Mesothelial cell of epicardium (in vitro differentiated cells): ENCODE measurements at places on chromosomes 1 and 21.

DNA sequence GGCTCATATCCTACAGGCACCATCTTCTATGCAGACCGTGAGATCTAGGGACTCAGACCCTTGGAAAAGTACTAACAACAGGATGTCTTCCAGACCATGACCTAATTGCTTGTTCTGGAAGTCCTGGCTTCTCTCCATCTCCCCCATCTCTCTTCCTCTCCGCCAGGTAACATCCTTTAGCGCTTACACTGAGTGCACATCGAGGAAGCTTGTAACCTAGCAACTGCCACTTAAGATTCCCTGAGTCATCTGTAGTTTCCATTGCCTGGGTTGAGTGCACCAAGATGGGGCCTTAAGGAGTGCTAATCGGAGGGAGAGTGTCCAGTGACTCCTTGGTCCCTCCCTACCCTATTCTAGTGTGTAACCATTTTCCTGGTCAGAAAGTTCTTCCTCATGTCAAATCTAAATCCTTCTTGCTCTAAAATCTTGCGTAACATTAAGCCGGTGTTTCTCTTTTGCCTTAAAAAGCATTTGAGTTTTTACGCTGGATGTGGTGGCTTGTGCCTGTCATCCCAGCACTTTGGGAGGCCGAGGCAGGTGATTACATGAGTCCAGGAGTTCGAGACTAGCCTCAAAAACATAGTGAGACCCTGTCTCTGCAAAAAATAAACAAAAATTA, 9.7 kb downstream of the KLHDC8A start:
- no peak for DNase-seq

- no peak for DNase-seq
Observed at GRCh38 chr1:230068952-230069684, 2.1 kb downstream of the GALNT2 start.

GRCh38 chr21:32093646-32094462, 185.0 kb downstream of the MIS18A start:
- DNase-seq: no peak

DNA sequence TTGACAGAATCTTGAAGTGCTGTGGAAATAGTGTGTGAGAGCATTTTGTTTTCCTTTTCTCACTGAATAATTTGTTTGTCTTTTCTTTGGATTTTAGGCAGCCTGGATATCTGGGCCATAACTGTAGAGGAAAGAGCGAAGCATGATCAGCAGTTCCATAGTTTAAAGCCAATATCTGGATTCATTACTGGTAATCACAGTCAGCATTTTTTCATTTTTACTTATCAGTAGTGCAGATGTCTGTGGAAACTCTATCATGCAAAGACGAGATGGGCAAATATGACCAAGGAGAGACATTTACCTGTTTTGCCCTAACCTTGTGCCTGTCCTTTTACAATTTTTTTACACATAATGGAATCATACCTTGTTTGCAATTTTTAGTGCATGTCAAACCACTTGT, 78.8 kb downstream of the ITSN1 start:
- DNase-seq: no peak

DNA sequence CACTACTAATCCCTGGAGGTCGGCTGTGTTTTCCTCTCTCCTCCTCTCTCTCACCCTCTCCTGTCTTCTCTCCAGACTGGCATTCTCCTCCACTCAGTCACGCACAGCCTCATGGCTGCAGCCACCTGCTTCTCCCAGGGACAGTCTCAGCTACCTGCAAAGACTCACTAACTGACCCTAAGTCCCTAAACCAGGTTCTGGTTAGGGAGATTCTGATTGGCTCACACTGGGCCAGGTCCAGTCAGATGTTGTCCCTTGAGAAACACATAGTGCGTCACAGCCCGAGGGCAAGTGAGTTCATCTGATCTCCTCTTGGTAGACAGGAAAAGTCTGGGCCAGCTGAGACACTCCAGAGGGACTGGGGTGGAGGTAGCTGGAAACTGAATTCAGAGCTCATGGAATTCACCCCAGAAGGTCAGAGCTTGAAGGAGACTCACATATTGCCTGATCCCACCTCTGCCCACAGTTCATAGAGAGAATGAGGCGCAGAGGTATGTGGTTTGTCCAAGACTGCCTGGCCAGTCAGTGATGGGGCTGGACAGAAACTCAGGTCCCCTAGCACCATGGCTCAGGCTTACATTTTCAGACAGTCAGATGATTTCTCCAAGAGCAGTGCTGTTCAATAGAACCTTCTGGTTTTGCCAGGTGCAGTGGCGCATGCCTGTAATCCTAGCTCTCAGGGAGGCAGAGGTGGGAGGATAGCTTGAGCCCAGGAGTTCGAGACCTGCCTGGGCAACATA, 40.4 kb upstream of the RPL11 start:
- DNase-seq: no peak

- DNase-seq: no peak
Observed at GRCh38 chr1:36947384-36947783, 86.9 kb downstream of the GRIK3 start.

DNA sequence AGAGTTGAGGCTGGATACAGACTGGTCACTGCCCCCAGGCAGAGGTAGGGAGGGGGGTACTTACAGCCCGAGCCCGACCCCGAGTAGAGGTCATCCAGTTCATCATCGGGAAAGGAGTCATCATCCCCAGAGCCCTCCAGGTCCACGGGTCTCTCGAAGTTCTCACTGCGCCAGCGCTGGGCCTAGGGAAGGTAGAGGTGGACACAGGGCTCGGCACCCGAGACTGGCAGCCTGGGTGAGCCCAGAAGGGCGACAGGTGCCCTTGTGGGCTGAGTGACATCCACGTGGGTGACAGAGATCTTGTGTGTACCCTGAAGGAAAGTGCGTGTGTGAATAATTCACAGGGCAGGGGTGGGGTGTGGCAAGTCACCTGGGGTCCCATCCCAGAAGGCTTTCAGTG, 30.0 kb downstream of the SDC3 start:
- DNase-seq: no peak

DNA sequence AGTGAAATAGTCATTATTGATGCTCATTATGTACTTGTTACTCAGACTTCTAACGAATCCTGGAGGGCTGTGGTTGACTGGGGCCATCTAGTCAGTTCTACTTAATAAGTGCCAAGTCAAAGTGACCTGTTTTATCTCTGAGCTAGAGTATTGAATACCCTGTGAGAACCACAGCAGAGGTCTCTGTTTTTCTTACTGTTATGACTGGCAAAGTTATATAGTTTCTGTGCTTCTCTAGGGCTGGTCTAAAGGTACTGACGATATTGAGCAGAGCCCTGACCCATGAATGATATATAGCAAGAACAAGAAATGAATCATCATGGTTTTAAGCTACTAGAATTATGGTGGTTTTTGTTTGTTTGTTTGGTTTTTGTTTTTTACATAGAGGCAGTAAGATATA, 555.8 kb downstream of the PLA2G4A start:
- no peak for DNase-seq
